Esophagus muscularis mucosa (tissue), 4 donors: ENCODE measurements at places on chromosomes 12 and 14. TPM values are rescaled to one million over a fixed set of nuclear protein-coding genes. Genes with fewer than 3 reads are reported as not detected.

DNA sequence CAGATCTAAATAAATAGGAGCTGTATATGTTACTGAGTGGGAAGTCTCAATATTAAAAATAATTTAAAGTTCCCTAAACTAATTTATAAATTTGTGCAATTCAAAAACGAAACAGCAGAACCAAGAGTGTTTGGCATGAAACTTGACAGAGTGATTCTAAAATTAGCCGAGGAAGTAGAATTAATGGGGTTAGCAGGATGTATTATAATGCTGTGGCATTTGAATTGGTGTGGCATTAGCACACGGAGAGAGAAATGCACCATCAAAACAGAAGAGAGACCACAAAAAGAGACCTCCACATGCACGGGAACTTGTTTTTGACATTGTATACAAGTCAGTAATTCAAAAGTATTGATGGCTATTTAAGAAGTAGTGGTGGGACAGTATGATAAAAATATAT lies 366.0 kb upstream of the RGS6 start:
- no peaks in the 10 kb centered on the region for H3K36me3 ChIP-seq
- H3K4me3 ChIP-seq: no peak overlapping the region
- DNase-seq: no peak

The KCNH5 gene
- under 0.01 TPM for total RNA-seq

The CLEC1A gene
- total RNA-seq: 5.5 TPM

GRCh38 chr12:52975204-52975603 lies 26.3 kb downstream of the KRT18 start:
- H3K27me3 ChIP-seq: peaks cover 10% of the 10 kb centered on the region
- no peaks in the 10 kb centered on the region for H3K36me3 ChIP-seq
- no peak overlapping the region for H3K4me3 ChIP-seq
